ENCODE measurements at places on chromosomes 7 and 10.

DNA sequence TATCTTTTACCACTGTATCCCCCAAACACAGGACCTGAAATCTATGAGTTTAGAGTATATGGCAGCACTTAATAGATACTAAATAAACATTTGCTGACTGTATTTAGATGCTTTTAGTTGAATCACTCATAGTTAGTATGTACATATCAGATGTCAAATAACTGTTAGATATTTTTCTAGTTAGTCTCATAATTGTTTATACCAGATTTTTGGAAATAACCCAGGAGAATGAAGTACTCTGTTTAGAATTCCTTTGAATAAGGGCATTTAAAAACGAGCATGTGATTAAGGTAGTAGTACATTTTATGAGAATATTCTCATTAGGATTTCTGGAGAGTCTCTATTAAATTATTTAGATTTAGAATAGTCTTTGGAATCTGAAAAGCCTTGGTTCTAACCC is 22.3 kb upstream of the ZEB1 start:
- no peak for DNase-seq

DNA sequence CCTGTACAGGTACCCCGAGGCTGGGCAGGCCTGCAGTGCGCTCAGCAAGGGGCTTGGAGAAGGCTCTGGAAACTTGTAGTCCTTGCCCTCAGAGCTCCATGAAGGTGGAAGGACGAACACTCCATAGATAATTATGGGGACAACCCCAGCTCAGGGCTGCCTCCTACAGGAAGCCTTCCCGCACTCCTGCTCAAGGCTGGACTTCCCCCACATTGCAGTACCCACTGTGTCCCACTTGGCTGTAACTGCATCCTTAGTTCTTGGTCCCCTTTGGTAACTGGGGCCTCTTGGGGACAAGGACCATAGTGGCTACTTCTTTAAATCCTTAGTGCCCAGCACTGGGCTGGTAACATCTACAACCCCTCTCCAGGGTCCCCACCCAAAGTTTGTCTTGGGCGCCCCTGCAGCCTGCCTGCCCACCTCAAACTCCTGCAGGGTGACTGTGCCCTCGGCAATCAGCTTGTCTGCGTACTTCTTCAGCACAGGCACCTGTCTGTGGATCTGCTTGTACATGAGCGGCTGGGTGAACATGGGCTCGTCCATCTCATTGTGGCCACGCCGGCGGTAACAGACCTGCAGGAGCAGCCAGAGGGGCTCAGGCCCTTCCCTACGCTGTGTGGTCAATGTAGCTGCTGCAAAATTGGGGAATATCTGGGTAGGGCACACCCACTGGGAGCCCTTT is 17.1 kb downstream of the OGDHL start:
- DNase-seq, result no peak

GRCh38 chr7:49635800-49636199 is 137.6 kb upstream of the VWC2 start:
- no peak for DNase-seq

- no peak for DNase-seq
These were observed 16.1 kb upstream of the PALD1 start for GRCh38 chr10:70462349-70462984.

GRCh38 chr7:40674316-40674715 is 539.5 kb downstream of the SUGCT start:
- no peak for DNase-seq

DNA sequence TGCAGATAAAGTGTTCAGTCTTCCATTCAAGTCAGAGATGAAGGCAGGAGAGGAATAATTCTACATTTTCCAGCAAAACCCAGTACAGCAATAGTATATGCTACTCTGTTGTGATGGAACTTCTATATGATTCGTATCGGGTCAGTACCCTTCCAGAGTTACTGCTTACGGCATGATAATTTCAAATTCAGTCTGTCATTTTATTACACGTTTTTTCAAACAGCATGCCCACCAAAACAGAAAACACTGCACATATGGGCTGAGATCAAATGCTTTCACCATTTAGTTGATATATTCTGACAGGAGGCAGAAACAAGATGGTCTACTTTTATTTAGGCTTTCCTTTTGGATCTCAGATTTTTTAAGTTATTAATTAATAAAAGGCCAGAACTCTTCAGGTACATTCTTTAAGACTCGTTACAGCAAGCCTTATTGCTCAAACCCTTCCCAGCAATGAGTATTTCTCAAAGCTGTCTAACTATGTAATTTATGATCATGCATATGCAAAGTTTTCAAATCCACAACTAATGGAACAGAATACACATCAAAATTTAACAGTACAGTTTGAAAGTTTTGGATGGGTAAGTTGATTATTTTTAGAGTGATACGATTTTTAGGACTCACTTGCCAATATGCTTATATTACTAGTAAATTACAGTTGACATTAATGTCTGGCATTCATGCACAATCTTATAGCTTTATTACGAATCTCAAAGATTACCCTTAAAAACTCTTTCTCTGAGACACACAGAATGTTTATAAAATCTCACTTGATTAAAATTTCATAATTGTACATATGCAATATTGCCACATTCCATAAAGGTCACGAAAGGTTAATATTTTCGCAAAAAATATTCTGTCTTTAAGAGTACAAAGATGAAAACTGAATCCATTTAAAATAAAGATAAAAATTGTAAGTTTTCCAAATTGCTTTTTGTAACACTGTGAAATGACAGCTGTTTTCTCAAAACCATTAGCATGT is 91.0 kb downstream of the ANK3 start:
- no peak for DNase-seq

DNA sequence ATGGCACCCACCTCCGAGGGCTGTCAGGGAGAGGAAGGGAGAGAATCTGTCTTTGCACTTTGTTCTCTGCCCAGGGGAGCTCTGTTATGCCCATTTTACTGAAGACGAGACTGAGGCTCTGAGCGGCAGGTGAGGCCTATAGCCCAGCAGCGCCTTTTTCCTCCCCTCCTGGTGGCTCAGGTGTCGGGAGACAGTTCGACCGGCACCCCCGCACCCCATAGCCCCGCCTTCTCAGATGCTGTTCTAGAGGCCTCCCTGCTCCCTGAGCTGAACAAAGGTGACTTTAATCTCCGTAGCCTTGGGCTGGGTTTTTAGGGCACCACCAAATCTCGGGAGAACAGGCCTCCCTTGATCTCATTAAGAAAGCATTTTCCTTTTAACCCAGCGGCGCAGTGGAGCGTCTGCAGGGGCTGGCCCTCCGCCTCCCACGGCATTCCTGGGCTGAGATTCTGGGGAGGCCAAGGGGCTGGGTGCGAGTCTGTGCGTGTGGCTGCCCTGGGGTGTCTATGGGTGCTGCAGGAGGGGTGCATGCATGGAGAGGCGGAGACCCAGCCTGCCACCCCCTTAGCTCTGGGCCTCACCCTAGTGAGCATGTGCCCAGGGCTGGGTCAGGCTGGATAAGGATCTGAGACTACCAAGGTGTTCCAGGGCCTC is 3.3 kb downstream of the LFNG start:
- DNase-seq, result no peak

DNA sequence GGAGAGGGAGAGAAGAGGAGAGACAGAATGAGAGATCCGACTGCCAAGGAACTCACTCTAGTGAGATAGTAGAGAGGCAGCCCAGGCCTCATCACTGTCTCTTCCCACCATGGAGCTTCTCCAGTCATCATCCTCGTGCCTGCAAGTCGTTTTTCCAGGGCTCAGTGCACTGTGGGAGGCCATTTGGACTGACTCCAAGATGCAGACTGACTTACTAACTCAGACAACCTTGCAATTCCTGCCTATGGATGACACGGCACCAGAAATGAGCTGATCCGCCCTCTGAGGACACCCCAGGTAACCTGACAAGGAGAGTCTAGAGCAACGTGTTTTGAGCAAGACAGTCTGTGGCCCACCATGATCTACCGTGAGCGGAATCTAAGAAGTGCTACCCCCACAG is 154.9 kb downstream of the GLI3 start:
- DNase-seq, result peak; percentile 71

DNA sequence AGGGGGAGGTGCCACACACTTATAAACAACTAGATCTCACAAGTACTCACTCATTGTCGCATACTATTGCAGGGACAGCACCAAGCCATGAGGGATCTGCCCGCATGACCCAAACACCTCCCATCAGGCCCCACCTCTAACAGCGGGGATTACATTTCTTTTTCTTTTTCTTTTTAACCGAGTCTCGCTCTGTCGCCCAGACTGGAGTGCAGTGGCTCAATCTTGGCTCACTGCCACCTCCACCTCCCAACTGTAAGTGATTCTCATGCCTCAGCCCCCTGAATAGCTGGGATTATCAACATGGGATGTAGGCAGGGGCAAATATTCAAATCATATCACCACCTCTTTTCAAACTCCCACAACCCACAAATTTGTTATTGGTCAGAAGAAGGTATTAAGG is 76.7 kb downstream of the SKAP2 start:
- DNase-seq, result no peak

GRCh38 chr7:44196450-44196872 is 4.3 kb upstream of the YKT6 start:
- peak; percentile 15 for DNase-seq

DNA sequence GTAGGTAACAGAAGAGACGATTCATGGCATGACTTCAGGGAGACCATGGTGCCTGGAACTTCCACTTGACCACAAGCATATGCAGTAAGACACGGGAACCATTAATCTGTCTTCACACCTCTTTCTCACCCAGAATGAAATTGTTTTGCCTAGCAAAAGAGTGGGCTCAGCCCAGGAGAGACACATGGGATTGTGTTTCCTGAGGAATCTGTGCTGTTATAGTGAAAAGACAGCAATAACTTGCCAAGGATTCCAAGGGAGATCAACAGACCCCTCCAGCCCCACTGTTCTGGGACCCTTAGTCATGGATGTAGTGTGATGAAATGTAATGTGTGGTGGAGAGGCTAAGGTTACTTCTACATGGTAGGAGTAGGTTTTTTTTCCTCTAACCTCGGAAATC is 192.5 kb upstream of the NPVF start:
- DNase-seq, result no peak

Measured in fibroblast of skin of left biceps (primary cell).